HFFc6 (cell line): ENCODE measurements at places on chromosomes 7 and 10. TPM values are rescaled to one million over a fixed set of nuclear protein-coding genes. Genes with fewer than 3 reads are reported as not detected.
A peak's percentile ranks its signal among the peaks of the same experiment; 100 is the strongest.

The METTL27 gene
- 3.1 to 5.8 TPM (median 4.5 TPM) in 3 replicates for total RNA-seq

The WDFY4 gene
- total RNA-seq: not detected in 3 replicates

The NRF1 gene
- total RNA-seq: 7.7 to 11.1 TPM (median 10.1 TPM) in 3 replicates

The LIPN gene
- not detected in 3 replicates for total RNA-seq

DNA sequence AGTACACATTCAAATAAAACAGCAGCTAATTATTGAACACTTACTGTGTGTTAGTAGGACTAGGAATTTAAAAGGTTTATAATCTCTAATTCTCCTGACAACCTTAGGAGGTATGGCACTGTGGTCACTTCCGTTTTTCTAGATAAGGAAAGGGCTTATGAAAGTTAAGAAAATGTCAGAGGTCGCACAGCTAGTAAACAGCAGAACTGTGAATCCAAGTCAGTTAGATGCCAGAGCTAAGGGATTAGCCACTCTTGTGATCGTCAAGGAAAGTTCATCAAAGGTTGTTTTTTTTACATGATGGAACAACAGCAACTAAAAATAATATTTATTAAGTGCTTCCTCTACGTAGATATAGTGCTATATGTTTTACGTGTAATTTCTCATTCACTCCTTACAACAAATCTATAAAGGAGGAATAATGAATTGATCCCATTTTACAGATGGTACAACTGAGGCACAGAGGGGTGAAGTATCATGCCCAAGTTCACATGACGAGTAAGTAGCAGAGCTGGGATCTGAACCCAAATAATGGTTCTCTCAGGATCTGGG is 84.9 kb downstream of the NAMPT start:
- H3K27ac ChIP-seq: no peak overlapping the region
- peaks cover 6% of the 10 kb centered on the region; the same call in 1 of the 2 replicates for H3K27me3 ChIP-seq
- no peaks in the 10 kb centered on the region for H3K36me3 ChIP-seq
- DNase-seq: no peak

The CALN1 gene
- not detected in 2 replicates for total RNA-seq

- no peaks in the 10 kb centered on the region; the same call in 1 of the 2 replicates for H3K27me3 ChIP-seq
- no peak for DNase-seq
- H3K27ac ChIP-seq: no peak overlapping the region
Measured at GRCh38 chr10:60424971-60425370, 35.3 kb upstream of the ANK3 start.

The SFRP4 gene
- total RNA-seq: not detected in 3 replicates

The EBF3 gene
- total RNA-seq: 0.06 to 0.22 TPM in 2 of 3 replicates, not detected in the other

DNA sequence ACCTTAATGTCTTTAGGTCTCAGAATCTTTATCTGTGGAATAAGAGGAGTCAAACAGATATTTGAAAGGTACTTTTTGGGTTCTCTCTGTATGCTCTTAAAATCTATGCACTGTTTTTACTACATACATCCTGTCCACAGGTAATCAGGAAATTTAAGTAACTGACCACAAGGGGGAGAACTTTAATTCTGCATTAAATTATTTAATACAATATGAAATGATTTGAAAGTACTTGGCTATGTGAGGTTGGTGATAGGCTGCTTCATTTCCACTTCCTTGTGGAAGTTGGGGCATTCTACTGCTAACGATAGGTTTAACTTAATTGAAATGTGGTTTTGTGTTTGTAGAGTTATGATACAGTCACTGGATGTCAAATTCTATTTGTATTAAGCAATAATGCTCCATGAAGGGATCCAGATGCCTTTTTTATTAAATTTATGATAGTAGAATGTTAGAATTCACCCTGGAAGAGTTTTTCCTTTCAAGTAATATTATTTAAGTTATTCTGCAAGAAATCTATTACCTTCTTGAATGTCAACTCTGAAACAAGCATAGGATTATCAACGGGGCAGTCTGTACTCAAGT is 6.0 kb downstream of the TEX47 start:
- no peaks in the 10 kb centered on the region for H3K27me3 ChIP-seq
- no peaks in the 10 kb centered on the region for H3K4me1 ChIP-seq
- no peaks in the 10 kb centered on the region for H3K36me3 ChIP-seq
- DNase-seq: peak; percentile 3
- no peak overlapping the region for H3K27ac ChIP-seq
- H3K4me3 ChIP-seq: no peak overlapping the region

DNA sequence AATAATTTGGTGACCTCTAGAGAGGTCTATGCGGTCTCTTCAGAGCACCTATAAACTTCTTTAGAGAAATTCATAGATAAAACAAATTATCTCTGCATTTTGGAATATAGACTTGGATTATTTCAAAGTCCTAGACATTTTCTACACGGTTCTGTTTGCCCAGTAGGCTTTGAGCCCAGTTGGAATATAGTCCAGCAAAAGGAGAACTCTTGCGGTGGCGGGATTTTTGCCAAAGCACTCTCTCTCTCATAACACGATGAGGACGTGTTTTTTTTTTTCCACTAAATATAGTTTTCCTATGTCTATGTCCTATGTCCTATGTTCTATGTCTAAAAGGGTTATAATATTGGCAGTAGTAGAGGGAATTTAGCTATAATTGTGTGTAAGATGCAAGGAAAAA is 164.9 kb upstream of the AGR3 start:
- H3K4me3 ChIP-seq: no peak overlapping the region
- H3K4me1 ChIP-seq: peaks cover 39% of the 10 kb centered on the region
- 0 out of 2 replicates have a peak, but pooled peaks cover under 1% of the 10 kb centered on the region for H3K36me3 ChIP-seq
- no peak for DNase-seq

GRCh38 chr10:104040382-104040781 is 45.3 kb downstream of the COL17A1 start:
- no peak overlapping the region for H3K27ac ChIP-seq
- H3K4me1 ChIP-seq: no peaks in the 10 kb centered on the region
- peaks cover 3% of the 10 kb centered on the region for H3K27me3 ChIP-seq

GRCh38 chr10:47049906-47050305 is 138.7 kb downstream of the PTPN20 start:
- no peak overlapping the region for H3K4me3 ChIP-seq
- H3K36me3 ChIP-seq: no peaks in the 10 kb centered on the region
